Stomach (tissue), 19 donors: ENCODE measurements at places on chromosomes 5 and 9. TPM values are rescaled to one million over a fixed set of nuclear protein-coding genes. Genes with fewer than 3 reads are reported as not detected.
A peak's percentile ranks its signal among the peaks of the same experiment; 100 is the strongest.

DUSP1 gene
- 409 TPM for total RNA-seq

GIN1 gene
- 7.9 TPM for total RNA-seq

DNA sequence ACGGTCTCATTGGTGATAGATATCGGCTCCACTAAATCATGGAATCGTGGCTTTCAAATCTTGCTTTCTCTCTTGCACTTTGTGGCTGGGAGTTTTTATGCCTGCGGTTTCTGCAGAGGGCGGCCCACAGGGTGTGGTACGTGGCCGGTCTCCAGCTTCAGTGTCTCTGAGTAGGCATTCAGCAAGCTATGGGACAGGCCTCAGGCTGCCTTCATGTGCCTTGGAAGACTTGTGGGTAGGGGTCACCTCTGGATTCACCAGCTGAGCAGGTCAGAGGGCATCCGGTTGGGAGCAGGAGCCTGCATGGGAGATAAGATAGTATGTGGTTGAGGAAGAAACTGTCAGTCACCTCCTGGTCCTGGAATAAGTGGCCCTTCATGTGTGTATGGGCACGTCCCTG, 47.7 kb downstream of the AMBP start:
- no peak for DNase-seq

DNA sequence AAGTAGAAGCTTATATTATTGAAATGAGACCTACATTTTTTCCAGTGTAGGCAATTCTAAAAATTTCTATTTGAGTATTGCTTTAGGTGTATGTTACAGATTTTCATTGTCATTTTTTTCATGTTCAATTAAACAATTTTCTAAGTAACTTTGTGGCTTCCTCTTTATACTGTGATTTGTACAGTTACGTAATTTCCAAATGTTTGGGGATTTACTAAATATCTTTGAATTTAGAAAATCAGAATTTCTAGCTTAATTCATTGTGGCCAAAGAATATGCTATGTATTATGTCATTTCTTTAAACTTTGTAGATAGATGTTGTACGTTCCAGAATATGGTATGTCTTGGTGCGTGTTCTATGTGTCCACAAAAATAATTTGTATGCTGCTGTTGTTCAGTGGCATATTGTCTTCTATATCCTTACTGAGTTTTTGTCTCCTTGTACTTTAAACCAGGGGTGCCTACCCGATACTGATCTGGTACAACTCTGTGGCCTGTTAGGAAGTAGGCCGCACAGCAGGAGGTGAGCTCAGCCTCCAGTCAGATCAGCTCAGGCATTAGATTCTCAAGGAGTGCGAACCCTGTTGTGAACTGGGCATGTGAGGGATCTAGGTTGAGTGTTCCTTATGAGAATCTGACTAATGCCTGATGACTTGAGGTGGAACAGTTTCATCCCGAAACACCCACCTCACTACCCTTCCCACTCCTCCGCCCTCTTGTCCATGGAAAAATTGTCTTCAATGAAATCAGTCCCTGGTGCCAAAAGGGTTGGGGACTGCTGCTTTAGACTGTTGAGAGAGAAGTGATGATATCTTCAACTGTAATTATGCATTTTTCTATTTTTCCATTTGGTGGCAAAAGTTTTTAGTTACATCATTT, 63.5 kb downstream of the UBE2R2 start:
- DNase-seq: no peak

- DNase-seq: no peak
These were observed 56.0 kb downstream of the NIPAL4 start for GRCh38 chr5:157516006-157516405.

DNA sequence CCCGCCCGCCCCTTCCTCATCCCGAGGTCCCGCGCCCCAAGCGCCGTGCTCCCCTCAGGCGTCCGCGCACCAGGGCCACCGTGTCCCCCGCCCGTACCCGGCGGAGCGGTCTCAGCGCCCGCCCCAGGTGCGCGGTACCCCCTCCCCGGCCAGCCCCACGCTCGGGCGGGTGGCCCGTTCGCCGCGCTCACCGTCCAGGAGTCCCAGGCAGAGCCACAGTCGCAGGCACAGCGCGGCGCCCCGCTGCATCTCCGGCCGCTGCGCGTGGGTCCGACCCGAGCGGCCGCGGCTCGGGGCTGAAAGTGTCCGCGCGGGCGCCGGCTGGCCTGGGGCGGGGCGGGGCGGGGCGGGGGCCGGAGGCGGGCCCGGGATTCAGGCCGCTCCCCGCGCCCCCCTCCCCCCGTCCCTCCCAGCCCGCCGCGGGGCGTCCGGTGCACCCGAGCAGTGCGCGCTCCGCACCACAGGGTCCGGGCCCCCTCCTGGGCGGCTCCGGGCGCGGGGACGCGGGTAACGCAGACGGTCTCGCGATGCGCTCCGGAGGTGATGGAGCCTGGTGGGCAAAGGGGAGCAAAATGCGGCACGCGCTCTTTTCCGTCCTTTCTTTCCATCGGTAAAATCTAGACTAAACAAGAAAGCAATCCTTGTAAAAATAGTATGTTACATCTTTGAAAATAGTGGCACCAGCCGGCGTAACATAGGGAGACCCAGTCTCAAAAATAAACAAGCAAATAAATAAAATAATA, at the start of gene FLT4:
Gene FLT4, minus strand, starts transcription at position 304 of the 743 bp plus-strand sequence. Its CDS starts 55 bp downstream, at position 249.
- peak; percentile 21 for DNase-seq
